Frontal cortex (tissue), 4 donors: ENCODE measurements at places on chromosomes 2 and 18.

DNA sequence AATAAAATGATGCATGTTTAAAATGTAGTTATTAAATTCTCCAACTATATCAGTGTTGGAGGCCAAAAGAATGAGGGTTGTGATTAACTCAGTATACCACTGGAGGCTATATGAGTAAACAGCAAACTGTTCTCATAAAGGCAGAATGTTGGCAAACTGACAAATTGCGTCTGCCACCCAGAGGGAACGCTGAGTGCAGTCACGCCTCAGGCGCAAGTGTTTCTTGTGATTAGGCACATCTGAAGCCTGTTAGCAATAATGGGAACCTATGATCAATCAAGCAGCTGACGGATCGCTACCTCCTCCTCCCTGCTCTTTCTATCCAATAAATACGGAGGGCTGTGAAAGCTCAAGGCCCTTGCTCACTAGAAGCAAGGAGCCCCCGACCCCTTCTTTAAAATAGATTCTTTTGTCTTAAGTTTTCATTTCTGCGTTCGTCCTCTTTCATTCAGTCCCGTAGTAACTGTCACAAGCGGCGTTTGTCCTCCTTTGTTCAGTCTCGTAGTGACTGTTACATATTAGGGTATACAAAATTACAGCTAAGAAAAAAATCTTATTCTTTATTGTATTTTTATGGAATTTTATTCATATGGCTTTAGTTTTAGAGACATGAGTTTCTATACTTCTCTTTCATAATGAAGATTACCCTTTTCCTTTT, 16.3 kb upstream of the RMND5A start:
- no peak for DNase-seq

DNA sequence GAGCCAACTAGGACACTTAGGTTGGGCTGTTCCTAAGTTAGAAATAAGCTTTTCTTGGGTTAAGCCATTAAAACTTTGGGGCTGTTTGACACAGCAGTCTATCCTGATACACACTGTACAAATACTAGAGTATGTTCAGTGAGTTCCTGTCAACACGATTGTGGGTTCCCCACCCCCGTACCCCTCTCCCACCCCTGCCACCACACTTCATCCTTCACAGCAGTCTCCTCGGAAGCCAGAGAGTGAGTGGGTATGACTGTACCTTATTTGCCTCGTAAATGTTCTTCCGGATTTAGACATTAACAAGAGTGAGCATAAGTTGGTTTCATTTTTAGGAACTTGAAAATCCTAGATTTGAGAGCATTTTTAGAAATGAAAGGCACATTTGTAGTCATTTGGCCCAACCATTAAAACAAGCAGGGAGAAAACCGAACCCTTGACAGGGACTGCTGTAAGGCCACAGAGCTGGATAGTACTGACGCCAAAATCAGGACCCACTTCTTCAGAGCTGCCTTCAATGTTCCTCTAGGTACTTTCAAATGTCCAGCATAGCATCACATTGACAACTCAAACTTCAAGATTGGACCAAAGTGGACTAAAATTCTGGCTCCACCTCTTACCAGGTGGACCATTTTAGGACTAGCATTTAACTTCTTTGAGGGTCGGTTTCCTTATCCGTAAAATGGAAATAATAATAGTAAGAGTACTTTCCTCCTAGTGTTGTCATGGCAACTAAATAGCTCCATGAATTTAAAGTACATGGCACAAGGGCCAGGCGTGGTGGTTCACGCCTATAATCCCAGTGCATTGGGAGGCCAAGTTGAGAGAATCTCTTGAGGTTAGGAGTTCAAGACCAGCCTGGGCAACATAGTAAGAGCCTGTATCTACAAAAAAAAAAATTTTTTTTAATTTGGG, 166.3 kb upstream of the SERTAD2 start:
- DNase-seq: no peak

DNA sequence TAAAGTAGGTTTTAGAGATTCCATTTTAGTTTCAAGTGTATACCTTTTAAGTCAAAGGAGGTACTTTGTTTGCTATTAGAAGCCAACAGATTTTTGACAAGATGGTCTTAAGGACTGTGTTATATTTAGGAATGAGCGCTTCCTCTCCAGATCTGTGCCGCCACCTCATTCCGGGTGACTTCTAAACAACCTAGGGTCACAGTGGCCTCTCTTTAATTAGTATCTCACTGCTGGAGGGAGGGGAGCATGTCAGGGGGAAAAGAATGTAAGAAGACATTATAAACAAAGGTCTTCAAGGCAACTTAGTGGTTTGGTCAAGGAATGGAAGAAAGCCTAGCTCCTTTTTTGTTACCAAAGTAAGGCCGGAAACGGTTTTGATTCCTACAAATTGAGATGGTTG, 67.0 kb downstream of the RBMS1 start:
- no peak for DNase-seq

DNA sequence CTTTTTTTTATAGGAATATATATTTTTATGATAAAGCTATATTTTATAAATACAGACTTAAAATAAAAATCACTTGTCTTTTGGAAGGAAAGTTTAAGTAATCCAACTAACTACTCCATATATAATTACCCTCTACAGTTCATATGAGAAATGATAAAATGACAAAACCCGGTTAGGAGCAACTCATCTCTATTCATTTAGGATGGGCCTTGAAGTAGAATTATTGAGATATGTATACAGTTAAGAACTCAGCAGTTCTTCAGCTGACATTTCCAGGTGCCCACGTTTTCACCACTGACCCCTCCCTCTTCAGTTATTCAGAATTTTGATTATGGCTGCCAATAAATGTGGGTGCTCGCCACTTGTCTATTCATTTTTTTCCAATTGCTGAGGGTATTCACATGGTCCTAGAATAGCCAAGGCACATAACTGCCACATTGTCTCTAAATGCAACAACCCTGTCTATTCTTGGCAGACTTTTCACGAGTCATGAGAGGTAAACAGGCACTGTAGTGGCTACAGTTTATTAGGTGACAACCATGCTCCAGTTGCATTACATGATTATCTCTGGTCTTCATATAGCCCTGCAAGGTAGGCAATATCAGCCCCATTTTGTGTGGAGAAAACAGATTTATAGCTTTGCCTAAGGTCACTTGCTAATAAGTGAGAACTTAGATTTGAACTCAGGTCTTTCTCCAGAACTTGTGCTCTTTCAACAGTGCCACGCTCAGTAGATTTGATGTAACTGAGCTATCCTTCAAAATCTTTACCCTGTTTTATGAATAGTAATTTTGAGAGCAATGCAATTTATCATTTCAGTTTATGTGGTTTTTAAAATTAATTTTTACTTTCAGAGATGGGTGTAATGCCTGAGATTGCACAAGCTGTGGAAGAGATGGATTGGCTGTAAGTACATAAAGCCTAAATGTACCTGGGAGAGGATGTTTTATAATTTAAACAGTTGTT, 2.9 kb downstream of the DDX1 start:
- no peak for DNase-seq

DNA sequence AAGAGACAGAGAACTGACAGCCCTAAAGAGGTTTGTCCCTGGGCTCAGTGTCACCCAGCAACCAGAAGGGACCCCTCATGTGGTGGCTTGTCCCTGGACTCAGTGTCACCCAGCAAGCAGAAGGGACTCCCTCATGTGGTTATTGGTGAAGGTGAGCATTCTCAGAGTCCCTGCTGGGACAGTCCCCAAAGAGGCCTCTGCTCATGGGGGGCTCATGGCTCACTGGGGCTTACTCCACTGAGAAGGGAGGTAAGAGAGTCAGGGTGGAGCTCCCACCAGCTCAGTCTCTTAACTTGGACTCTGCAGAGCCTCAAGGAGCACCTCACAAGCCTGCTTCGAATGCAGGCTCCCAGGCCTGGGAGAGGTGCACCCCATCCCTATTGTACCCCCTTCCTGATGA, 145.2 kb upstream of the COPS8 start:
- no peak for DNase-seq

DNA sequence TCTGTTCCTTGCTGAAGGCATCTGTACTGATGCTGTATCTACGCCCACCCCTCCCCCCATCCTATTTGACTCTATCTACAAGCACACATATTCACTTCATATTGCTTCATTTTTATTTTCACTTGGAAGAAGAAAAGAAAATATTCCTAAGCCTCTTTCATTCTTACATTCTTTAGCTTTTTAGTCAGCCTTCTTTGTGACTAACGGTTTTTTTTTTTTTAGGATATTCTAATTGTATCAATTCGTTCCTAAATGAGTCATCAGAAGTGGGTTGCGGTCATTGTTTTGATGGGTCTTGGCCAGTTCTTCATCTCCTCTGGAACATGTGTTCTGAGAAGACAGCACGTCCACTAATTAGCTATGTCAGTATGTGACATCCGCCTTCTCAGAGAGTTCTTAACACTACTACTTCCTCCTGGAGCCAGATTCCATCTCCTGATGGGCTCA, 88.7 kb downstream of the MYO1B start:
- no peak for DNase-seq

DNA sequence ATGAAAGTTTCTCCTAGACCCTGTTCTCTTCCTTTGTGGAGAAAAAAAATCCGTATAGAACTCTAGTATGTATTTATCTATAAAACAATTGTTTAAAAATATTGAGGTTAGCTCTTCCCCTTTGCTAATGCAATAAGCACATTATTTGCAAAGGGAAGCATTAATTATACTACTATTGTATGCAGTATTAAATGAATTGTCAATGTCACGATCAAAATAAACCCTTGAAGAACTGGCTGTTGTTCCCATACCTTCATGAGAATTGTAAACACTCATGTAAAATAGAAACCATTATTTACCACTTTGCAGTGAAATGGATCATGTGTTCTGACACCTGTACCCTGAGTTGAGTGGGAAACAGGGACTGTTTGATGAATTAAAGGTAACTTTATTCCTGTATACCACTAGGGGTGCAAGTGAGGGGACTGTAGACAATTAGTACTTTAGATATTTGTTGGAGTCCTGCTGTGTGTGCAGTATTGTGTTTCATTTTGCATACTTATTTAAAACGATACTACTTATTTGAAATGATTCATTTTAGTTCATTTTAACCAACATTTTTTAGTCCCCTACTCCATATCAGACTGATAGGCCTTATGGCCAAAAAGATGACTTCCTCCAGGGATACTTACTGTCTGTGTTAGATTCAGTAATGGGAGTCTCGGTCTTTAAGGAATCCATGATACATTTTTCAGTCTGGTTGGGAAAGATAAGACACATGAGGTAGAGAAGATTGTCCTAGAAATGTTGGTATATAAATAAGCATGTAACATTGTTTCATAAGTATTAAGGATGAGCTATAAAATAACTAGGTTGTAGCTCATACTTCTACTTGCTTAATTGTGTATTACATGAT, 7.9 kb downstream of the PKP4 start:
- DNase-seq: no peak

DNA sequence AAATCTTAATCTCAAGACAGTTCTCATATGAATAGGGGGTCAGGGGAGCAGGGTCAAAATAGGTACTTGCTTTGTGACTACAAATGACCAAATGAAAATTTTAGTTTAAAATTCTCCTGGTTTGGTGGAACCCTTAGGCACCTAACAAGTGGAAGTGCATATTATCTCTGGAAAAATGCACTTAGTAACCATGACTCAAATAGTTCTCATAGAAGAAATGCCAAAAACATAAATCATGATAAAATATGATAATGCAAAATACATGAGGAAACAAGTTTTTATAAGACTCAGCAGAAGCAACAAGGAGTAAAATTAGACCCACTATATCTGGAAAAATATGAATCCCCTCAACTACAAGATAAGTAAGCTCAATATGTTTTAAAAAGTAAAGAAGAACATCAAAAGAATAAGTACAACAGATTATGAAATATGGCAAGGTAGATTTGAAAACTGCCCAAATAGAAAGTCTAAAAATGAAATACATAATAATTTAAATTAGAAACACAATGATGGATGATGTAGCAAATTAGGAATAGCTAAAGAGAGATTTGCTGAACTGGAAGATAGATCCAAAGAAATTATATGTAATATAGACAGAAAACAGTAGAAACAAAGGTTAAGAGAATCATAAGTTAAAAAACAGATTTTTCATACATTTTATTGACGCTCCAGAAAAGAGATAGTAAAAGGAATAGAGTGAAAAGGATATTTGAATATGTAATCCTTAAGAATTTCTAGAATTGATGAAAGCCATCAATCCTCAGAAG, 308.3 kb downstream of the SETBP1 start:
- DNase-seq: no peak

DNA sequence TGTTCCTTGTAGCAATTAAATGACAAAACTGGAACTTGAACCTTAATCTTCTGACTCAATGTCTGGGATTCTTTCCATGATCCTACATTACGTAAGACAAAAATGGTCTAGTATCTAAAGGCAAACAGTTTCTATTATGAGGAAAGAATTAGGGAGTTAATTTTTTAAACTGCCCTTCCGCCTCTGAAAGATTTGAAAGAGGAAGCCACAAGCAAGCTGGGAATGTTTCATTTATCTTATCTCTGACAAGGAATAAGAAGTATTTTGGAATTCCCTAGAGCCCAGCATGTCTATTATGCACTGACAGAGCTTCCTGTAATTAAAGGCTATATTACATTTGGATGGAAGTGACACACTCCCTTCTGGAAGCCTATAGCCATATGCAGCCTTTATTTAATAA, 558.8 kb upstream of the CDH2 start:
- DNase-seq: no peak

DNA sequence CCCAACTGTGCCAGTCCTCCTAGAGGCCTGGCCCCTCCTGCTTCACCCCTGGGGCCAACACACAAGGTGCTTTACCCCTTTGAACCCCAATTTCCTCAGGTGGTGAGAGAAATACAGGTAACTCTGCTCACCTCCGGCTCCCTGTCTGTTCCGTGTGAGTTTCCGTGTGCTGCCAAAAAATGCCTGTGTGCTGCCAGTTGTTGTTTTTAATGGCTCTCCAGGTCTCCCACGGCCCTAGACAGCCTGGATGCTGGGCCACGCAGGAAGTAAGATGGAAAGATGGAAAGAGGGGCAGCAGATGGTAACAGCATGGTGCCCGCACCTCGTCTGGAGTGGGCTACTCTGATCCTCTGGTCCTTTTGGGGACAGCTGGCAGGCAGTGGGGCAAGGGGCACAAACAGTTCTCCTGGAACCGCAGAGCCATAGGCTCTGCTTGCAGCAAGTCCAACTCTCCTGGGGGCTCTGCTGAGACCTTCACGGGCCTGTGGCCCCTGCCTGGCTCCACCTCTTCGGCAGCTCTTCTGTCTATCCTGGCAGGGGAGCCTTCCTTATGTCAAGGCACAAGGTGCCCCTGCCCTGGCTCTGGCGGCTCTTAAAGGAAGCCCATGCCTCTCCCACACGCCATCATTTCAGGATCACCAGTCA, 4.3 kb upstream of the ARHGEF4 start:
- no peak for DNase-seq

- DNase-seq: no peak
Measured at GRCh38 chr18:65425366-65425765, 325.4 kb upstream of the CDH7 start.

GRCh38 chr2:233824373-233824772, 30.0 kb downstream of the HJURP start:
- DNase-seq: no peak

GRCh38 chr2:170883683-170884082, 45.4 kb upstream of the GORASP2 start:
- no peak for DNase-seq

GRCh38 chr18:6891788-6892187, 162.3 kb downstream of the ARHGAP28 start:
- DNase-seq: no peak

- no peak for DNase-seq
Measured at GRCh38 chr18:7575465-7576028, 8.4 kb downstream of the PTPRM start.
